ENCODE measurements at places on chromosomes 3 and 15.

GRCh38 chr3:125121246-125122010 lies 65.6 kb upstream of the HEG1 start:
- peak; percentile 31 for DNase-seq

- no peak for DNase-seq
Observed at GRCh38 chr3:119620899-119621298, 23.2 kb downstream of the PLA1A start.

GRCh38 chr3:147200545-147200944 lies 205.8 kb downstream of the ZIC4 start:
- DNase-seq = no peak

GRCh38 chr3:58287354-58287753 lies 18.7 kb upstream of the RPP14 start:
- no peak for DNase-seq

DNA sequence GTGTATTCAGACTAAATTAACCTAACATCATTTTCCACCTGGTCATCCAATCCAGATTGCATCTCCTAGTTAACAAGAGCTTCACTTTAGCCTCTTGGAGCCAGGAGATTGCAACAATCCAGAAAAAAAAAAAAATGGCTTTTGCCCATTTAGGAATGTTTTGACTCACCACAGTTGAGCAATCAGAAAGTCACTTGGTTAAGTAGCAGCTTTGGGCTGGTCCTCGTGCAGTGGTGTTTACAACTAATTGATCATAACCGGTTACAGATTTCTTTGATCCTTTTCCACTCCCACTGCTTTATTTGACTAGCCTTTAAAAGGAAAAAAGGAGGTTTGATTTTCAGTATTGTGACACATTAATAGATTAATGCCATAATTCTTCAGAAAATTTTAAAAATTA lies 688.8 kb upstream of the CCDC54 start:
- no peak for DNase-seq

- no peak for DNase-seq
Observed at GRCh38 chr3:181610973-181611265, 100.8 kb upstream of the SOX2 start.

DNA sequence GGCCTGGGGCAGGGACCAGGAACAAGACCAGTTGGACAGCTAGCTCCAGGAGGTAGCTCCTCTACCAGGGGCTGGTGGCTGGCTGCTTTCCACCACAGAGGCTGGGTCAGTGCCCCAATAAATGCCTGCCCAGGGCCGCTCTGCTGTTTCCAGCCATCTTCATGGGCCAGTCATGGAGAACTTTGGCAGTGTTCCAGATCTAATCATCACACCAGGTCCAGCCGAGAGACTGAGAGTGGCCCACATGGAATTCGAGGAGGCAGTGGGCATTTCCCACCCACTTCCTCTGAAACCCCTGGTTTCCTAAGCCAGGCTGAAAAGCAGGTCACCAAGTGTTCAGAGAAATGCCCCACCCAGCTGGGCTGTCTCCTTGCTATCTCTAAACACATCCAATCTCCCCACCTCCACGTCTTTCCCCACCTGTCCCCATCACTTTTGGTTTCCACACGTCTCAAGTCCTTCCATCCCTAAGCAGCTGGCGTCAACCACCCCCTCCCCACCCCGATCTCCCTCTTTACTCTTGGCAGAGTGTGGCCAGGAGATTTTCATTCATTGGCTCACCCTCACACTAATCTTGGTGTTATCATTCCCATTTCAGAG lies 190.0 kb upstream of the LINGO1 start:
- DNase-seq = no peak

DNA sequence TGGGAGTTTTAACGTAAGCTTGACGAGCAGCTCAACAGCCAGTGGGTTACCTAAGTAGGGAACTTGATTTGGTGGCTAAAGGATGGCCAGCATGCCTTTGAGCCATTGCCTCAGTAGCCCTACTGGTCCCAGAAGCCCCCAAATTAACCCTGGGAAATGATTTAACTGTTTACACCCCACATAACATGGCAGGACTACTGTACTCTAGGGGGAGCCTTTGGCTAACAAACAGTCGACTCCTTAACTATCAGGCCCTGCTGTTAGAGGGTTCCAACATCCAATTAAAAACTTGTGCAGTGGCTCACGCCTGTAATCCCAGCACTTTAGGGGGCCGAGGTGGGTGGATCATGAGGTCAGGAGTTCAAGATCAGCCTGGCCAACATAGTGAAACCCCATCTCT lies 9.4 kb upstream of the SMCO1 start:
- DNase-seq = no peak

GRCh38 chr15:27725731-27726130 lies 373.4 kb downstream of the OCA2 start:
- DNase-seq = no peak

- no peak for DNase-seq
Observed at GRCh38 chr3:39801216-39801615, 8.2 kb upstream of the MYRIP start.

DNA sequence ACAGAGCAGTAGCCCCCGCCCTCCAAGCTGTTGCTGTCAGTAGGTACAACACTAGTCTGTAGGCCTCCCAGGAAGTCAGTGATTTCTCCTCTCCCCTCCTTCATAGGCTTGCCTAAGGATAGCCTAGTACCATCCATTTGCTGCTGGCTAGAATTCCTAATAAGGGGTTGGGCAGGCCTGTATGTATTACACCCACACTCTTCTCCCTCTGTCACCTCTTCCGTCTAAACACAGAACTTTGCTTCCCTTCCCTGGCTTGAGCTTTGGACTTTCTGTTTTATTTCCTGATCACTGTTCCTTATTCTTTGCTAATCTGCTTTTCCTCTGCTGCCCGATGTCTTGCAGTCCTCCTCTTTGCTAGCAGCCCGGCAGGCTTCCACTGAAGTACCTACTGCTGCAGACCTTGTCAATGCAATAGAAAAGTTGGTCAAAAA lies 93.4 kb upstream of the UMPS start:
- no peak for DNase-seq
